ENCODE measurements at places on chromosomes 1 and 21.

- DNase-seq = no peak
Observed at GRCh38 chr21:41815652-41816582, 49.1 kb upstream of the RIPK4 start.

- DNase-seq = no peak
Observed at GRCh38 chr1:109584766-109585165, 34.6 kb downstream of the GNAT2 start.

- DNase-seq = no peak
Observed at GRCh38 chr1:70828177-70828576, 219.4 kb downstream of the PTGER3 start.

- no peak for DNase-seq
Observed at GRCh38 chr21:46131838-46132651, 23.3 kb downstream of the FTCD start.

GRCh38 chr1:162019446-162019845 is 4.2 kb downstream of the OLFML2B start:
- DNase-seq = no peak

DNA sequence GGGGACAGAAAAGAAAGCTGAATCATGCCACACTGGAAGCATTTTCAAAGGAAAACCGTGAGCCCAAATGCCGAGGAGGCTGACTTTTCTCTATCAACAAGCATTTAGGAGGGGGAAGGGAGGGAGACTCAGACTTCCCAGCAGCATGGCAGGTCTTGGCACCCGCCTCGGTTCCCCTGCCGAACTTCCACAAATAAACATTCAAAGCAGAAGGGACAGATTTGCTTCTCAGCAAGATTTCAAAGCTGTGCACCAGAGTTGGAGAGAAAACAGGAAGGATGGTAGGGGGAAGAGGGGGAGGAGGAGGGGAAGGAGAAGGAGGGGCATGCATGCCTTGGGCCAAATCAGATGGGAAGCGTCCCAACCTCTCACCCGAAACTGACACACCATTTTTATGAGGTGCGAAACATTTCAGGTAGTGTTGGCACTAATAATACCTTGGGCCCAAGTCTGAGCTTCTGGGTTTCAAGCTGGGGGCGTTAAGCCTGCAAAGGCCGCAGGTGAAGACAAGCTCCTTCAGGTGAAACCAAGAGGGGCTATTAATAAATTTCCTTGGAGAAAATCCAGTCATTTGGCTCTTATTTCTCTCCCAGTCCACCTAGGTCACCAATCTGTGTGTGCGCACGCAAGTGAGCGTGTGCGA is 26.4 kb downstream of the ABCA4 start:
- peak; percentile 56 for DNase-seq

DNA sequence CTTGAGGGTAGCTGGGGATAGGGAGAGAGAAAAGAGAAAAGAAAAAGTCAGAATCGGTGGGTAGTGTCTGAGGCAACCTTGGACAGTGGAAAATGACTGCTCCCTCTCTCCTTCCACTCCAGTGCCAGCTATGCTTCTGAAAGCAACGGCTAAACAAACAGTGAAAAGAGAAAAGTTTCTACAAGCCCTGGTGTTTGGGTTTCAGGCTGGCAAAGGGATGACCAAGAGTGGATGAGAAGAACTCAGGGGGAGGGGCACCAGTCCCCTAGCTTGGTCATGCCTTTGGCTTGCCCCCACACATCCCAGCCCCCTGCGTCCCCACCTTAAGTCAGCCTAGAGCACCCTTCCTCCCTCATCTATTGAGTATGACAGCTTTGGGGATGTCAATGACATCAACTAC is 8.6 kb downstream of the IL22RA1 start:
- DNase-seq = no peak

GRCh38 chr1:171160639-171161354 is 24.3 kb upstream of the FMO2 start:
- no peak for DNase-seq

GRCh38 chr1:110187139-110187890 is 22.8 kb upstream of the KCNC4 start:
- peak; percentile 75 for DNase-seq

- peak; percentile 45 for DNase-seq
Observed at GRCh38 chr1:6819246-6820040, 34.2 kb downstream of the CAMTA1 start.

- no peak for DNase-seq
Observed at GRCh38 chr1:184980726-184981125, 6.4 kb upstream of the NIBAN1 start.

DNA sequence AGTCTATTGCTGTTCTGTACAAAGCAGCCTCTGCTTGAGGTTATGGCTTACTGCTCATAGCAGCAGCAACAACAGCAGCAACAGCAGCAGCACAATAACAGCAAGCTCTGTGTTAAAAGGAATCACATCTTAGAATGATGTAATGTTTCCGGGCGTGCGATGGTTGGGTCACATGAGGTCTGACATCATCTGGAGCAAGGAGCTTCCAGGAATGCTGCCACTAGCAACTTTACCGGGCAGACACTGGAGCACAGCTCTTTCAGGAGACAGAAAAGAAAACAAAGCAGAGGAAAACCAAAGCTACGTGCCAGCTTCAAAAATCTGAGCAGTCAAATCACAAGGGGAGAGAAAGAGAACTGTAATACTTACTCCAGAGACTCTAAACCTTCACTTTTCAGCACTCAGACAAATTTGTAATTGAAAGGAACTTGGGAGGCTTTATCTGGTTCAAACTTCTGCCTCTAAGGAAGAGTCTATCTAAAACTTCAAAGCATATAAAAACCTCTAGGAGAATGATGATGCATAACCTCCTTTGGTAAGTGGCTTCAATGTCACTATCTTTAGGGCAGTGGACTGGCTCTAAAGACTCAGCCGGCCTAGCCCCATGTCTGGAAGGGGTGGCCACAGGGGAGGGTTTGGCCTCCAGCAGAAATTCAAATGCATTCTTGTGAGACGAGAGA is 28.3 kb upstream of the RAB3GAP2 start:
- peak; percentile 90 for DNase-seq

DNA sequence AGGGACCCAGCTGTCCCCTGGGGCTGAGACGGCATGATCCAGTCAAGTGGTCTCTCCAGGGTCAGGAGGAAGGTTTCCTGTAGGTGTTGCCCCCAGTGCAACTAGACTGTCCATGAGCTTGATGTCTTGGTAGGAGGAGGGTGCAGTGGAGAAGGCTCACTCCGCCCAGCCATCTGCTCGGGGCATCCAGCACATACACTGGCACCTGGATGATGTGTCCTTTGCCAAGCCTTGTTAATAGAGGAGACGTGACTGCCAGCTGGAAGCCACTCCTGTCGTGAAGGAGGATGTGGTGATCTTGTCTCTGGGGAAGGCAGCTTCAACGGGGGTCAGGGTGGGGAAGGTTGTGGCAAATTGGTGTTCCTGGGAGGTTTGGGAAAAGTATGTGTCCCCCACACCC is 6.2 kb downstream of the DISP3 start:
- no peak for DNase-seq

DNA sequence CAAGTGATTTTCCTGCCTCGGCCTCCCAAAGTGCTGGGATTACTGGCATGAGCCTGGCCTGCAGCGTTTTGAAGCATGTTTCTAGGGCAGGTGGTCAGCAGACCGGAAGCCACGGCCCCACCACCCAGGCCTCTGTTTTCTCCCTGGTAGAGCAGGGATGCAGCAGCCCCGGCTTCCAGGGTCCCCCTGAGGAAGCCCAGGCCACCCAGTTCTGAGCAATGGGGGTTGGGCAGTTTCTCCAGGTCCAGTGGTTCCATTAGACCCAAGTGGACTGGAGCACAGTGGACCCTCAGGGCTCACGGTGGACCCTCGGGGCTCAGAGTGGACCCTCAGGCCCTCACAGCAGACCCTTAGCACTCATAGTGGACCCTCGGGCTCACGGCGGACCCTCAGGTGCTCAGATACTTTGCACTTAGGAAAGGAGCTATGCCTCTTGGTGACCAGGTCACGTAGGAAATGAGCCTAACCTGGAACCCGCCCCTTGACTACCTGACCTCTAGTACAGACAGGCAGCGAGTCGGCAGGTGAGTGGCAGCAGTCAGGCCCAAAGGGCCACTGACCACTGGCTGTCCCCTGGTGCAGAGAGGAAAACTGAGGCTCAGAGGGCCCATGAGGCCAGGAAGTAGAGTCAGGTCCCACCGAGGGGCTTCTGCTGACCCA is 4.6 kb upstream of the FNDC10 start:
- no peak for DNase-seq

- no peak for DNase-seq
Observed at GRCh38 chr1:112581586-112582192, 37.3 kb downstream of the ST7L start.

GRCh38 chr1:63843010-63843409 is 69.2 kb downstream of the ROR1 start:
- DNase-seq = no peak

- no peak for DNase-seq
Observed at GRCh38 chr1:228178737-228179684, 13.4 kb downstream of the IBA57 start.

GRCh38 chr1:26574719-26575251 is 45.2 kb downstream of the RPS6KA1 start:
- DNase-seq = peak; percentile 46

Data from AG10803 (cell line).